Testis (tissue), 5 donors: ENCODE measurements at places on chromosomes 4 and X. TPM values are rescaled to one million over a fixed set of nuclear protein-coding genes. Genes with fewer than 3 reads are reported as not detected.
A peak's percentile ranks its signal among the peaks of the same experiment; 100 is the strongest.

DNA sequence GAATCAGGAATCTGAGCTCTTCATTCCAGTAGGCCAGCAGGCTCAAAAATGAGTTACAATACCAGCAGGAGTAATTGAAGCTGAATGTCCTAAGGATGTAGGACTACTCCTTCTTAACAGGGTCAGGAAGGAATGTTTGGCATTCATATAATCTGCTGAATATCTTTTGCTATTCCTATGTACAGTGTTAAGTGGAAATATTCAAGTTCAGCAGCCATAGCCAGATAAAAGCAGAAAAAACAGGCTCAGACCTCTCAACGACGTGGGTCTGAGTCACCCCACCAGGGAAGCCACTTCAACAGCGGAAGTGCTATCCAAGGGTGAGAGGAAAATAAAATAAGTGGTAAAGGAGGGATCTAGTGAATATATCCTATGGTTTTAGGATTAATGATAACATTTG, 577.0 kb downstream of the SPOCK3 start:
- DNase-seq: no peak

Gene CHST7
- total RNA-seq: 18.7 TPM

DNA sequence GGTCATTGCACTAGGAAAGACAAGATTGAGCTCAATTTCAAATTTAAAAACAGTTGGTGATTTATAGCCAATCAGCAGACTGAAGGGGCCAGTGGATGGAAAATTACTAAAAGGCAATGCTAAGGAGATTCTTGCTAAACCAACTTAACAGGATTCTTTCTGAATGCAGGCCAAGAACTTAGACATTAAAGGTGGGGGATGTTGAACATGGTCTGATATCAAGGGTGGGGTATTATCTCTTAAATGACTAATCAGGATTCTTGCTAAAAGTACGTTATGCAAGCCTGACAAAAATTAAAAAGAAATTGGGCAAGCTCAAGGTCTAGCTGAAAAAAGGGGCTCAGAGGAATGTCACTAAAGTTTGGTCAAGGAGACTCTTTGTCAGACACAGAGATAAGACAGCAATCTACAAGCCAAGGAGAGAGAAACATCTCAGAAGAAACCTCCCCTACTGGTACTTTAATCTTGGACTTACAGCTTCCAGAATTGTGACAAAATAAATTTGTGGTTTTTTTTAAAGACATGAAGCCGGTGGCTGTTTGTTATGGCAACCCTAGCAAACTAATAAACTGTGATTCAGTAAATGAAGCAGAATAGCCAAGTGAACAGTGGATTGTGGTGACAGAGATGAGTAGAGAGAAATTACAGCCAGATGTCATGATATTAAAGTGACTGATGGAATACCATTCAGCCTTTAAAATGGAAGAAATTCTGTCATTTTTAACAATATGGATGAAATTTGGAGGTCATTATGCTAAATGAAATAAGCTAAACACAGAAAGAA, 120.3 kb upstream of the KLHL4 start:
- no peak for DNase-seq

DNA sequence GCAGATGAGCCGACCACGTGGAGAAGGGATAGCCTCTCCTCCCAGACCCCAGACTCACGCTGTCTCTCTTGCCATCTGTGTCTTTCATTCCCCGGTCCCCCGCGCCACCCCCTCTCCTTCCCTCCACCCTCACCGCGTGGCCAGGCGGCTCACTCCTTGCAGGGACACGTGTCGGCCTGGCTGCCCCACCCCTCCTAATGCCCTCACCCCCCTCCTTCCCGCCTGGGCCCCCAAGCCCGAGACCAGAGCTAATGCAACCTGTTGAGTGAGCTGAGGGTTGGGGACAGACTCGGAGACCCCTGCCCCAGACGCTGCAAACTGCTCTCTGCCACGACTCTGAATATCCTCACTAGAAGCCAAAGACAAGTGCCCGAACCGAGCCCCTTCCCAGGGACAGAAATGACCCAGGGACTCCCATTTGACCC, 1.8 kb downstream of the SLC38A5 start:
- DNase-seq: no peak

GRCh38 chr4:10656988-10657387, 27.6 kb downstream of the CLNK start:
- DNase-seq: no peak

- DNase-seq: no peak
Observed at GRCh38 chr4:140113653-140114052, 40.3 kb downstream of the MAML3 start.

GRCh38 chr4:165810726-165811125, 62.3 kb upstream of the TLL1 start:
- no peak for DNase-seq

Gene PDE6B
- total RNA-seq: 11.4 TPM

Gene HEPH
- 6.3 TPM for total RNA-seq

- no peak for DNase-seq
Observed at GRCh38 chrX:151641564-151641963, 53.7 kb upstream of the PRRG3 start.

DNA sequence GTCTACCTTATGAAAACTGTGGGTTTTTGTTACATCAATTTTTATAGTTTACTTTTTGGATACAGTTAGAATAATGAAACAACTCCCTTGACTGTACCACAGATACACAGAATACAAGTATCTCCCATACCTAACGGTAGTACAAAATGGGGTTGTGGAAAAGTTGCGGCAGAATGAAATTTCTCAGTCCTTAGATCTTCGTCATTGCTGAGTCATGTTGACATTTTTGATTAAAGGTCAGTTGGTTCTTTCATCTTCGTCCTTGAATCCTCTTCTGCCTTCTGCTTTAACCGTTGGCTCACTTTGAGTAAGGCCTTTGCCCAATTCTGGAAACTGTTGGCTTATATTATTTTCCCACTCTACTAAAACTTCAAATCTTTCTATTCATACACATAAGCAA, 75.6 kb downstream of the TRIML1 start:
- DNase-seq: no peak

GRCh38 chr4:177283167-177283566, 26.5 kb upstream of the NEIL3 start:
- DNase-seq: no peak

Gene MAGEC3
- total RNA-seq: 1.2 TPM

DNA sequence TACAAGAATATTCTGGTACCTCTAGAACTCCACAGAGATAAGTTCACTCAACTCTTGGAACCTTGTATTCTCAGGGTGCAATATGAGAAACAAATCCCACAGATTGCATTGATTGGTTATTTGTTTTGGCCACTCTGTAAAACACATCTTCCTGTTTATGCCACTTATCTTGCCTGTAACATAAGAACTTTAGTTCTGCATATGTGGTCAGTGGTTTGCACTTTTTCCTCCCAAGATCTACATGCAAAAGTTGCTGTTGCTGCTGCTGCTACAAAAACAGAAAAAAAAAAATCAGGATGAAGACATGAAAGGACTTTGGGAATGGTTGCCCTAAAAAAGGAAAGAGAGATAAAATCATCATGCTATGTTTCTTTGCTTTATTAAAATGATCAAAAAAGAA, 9.6 kb downstream of the ODAPH start:
- DNase-seq: no peak

GRCh38 chrX:19682712-19683331, 167.5 kb upstream of the MAP3K15 start:
- peak; percentile 50 for DNase-seq

Gene PAGE2
- total RNA-seq: 31.4 TPM

DNA sequence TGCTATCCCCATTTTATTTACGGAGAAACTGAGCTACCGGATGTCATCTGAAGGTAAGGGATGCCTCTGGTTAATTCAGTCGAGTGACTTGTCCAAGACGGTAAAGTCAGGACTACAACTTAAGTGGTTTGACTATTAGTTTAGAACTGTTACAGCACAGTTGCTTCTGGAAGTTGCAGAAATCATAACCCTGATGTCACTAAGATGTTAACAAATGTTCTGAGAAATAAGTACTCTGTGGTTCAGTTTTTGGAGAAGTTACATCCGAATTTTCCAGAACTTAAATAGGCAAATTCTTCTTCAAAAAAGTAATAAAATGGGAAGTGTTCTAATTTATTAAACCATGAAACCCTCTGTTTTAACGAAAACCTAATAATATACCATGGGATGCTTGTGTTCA, 3.1 kb downstream of the PPA2 start:
- no peak for DNase-seq

- no peak for DNase-seq
Observed at GRCh38 chr4:153372967-153373562, 28.6 kb downstream of the MND1 start.

Gene GIMD1
- total RNA-seq: not detected

Gene UTP3
- 26.0 TPM for total RNA-seq

Gene KLHL4
- total RNA-seq: 26.1 TPM

Gene PRSS48
- not detected for total RNA-seq

DNA sequence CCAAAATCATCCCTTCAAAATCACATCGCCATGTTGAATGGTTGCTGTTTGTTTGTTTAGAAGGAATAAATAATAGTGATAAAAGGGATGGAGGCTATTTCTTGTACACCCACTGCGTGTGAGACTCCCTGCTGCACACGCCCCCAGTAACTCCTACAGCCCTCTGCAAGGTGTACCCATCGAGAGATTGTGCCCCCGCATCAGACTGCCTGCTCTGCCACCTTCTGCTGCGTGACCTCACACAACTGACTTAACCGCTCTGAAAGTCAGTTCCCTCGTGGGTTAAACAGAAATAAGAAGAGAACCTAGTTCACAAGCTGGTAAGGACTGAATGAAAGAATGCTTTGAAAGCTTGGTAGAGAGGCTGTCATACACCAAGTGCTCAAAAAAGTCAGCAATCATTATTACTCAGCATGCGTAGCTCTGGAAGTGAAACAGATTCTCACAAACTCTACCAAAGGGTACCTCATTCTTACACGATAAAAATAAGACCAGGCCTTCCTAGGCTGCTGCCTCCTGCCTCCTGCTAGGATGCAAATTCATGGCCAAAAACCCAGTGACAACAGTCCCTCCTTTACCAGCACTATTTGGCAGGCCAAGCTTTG, 147.1 kb downstream of the CPEB2 start:
- no peak for DNase-seq

GRCh38 chrX:103063191-103063845, 653 bp downstream of the BEX1 start:
- DNase-seq: peak; percentile 58
